ENCODE measurements at places on chromosomes 4 and X. TPM values are rescaled to one million over a fixed set of nuclear protein-coding genes. Genes with fewer than 3 reads are reported as not detected.

CCNI gene
- 105 TPM for total RNA-seq

PDGFRA gene
- 0.96 TPM for total RNA-seq

SPANXC gene
- total RNA-seq, result not detected

MRPS18C gene
- total RNA-seq, result 50.2 TPM

ADAMTS3 gene
- total RNA-seq, result 2.5 TPM

FRMPD4 gene
- not detected for total RNA-seq

SRPX2 gene
- total RNA-seq, result 1.6 TPM

ZNF157 gene
- total RNA-seq, result not detected

GPAT3 gene
- total RNA-seq, result 97.1 TPM

CSAG2 gene
- total RNA-seq, result 1.1 TPM

DNA sequence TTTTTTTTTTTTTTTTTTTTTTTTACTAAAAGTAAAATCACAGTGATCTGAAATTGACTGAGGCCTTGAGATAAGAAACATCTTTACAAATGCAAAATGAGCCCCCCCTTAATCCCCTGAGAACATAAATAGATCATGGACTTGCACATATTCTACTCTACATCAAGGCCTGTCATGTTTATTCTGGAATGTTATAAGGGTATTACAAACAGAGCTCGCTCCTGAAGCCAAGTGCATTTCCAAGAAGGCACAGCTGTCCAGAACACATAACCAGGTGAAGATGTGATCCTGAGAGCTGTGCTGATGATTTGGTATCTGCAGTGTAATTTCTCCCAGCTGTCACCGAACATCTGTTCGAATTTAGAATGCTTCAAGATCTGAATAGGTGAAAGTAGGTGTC, 384.5 kb downstream of the GPAT3 start:
- no peak for DNase-seq

DNA sequence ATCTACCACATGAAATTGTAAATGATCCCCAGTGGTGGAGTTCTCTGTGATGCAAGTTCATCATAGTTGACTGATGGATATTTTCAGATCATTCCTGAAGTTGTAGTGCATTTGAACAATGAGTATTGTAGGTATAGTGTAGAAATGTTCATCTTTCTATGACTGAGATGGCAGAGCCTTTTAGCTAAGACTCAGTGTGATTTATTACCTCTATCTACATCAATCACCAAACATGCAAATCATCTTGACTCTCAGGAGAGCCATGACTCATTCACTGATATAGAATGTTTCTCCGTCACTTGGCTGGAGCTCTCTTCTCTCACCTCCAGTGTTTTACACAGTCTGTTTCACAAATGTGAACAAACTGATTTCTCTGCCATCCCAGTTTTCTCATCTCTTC, 392.6 kb downstream of the IL1RAPL1 start:
- DNase-seq, result no peak

GRCh38 chrX:112759512-112759911, 79.8 kb upstream of the LHFPL1 start:
- no peak for DNase-seq

- DNase-seq, result no peak
These were observed 89.5 kb downstream of the ELOVL6 start for GRCh38 chr4:110108960-110109359.

- DNase-seq, result no peak
These were observed 81.8 kb downstream of the CPZ start for GRCh38 chr4:8674311-8674885.

DNA sequence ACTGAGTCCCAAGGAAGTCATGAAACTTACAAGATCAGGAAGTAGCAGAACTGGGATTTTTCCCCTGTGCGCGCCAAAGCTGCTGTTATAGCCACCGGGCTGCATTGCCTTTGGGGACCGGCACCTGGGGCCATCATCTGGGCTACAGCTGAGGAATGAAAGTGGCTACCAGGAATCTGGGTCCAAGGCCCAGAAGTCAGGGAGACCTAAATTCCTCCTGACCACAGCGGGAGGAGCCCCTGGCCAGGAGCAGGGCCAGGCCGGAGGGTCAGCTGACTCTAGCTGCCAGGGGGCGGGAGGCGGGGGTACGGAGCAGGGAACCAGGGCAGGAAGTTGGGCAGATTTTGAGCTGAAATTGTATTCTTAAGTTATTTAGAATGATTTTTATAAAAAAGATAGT, 242.4 kb downstream of the EVC2 start:
- no peak for DNase-seq

GRCh38 chrX:121254336-121254735, 206.9 kb downstream of the GLUD2 start:
- peak; percentile 59 for DNase-seq

- DNase-seq, result no peak
These were observed 49.3 kb upstream of the ATOH1 start for GRCh38 chr4:93779228-93779627.

- DNase-seq, result no peak
These were observed 41.9 kb downstream of the TNIP2 start for GRCh38 chr4:2714061-2714770.

DNA sequence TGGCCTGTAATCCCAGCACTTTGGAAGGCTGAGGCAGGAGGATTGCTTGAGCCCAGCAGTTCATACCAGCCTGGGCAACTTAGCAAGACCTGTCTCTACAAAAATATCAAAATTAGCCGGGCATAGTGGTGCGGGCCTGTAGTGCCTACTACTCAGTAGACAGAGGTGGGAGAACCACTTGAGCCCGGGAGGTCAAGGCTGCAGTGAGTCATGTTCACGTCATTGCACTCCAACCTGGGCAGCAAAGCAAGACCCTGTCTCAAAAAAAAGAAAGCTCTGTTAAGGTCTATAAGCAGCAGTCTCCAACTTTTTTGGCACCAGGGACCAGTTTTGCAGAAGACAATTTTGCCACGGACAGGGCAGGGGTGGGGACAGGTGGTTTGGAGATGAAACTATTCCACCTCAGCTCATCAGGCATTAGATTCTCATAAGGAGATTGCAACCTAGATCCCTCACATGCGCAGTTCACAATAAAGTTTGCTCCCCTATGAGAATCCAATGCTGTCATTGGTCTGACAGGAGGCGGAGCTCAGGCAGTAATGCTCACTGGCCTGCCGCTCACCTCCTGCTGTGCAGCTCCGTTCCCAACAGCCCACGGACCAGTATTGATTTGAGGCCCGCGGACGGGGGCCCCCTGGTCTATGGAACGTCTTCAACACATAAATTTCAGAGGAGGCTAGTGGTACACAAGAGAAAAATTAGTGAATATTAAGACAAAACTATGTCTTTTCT, 67.9 kb downstream of the KLHL8 start:
- DNase-seq, result no peak

DNA sequence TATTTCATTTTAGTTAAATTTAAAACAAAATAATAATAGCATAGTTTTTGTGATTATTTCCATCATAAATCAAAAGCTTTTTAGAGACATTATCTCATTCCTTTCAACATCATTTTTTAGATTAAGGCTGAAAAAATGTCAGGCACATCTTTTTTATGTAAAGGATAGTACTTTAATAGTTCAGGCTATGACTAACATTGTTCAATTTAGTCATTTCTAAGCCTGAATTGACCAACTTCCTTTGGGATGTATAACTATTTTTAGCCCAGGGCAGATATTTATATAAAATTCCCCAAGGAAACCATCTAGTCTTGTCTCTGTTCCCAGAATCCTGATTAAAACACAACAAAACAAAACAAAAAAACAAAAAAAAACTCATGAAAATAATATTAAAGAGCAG, 145.6 kb upstream of the PCDH18 start:
- no peak for DNase-seq

- DNase-seq, result peak; percentile 7
These were observed 210.7 kb upstream of the PRPS2 start for GRCh38 chrX:12580548-12580947.

DNA sequence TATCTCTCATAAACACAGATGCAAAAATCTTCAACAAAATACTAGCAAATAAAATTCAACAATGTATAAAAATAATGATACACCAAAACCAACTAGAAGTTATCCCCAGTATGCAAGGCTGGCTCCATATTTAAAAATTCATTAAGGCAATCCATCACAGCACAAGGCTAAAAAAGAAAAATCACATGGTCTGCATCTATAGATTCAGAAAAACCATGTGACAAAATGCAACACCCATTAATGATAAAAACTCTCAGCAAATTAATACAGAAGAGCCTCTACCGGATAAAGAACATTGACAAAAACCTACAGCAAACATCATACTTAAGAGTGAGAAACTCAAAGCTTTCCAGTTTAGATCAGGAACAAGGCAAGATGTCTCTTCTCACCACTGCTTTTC, 182.6 kb downstream of the COL25A1 start:
- DNase-seq, result no peak

- DNase-seq, result peak; percentile 64
These were observed 31.6 kb downstream of the MTHFD2L start for GRCh38 chr4:74189331-74190043.

DNA sequence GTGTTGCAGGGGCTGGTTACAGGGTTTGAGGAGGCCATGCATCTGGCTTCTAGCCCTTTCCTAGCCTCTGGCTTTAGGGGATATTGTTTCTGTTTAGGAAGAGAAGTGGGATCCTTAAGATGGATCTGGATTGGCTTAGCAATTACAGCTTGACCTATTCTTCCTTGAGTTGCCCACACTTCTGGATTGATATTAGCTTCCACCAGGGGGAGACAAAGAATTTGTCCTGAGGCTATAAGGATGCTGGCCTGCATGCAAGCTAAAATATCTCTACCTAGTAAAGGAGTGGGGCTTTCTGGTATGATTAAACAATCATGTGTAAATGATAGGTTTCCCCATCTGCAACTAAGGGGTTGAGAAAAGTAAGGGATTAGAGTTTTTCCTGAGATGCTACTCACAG, 117.2 kb downstream of the TEX13C start:
- peak; percentile 43 for DNase-seq

DNA sequence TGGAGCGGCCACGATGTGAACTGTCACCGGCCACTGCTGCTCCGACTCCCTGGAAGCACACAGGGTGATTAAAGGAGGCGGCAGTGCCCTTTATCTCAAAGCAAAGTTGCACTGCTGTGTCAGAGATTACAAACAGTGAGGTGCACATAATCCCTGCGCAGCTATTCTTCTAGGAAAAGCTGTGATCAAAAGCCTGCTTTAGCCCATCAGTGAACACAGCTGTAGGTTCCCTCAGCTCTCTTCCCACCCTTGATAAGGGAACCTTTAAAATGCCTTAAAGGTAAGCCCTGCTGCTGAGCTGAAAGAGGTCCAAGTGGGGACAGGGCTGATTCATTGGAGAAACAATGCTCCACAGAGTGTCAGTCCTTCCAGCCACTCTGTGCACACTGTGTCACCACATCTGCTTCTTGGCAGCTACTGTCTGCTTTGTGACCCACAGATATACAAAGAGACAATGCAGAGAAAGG, 127.6 kb downstream of the EIF4E start:
- DNase-seq, result no peak

Measured in SK-MEL-5 (cell line).